ENCODE measurements at places on chromosomes 3 and 15.

GRCh38 chr3:155441506-155441905 lies 148.0 kb upstream of the STRIT1 start:
- DNase-seq, result no peak

- DNase-seq, result no peak
These were observed 420.9 kb downstream of the LPP start for GRCh38 chr3:188574885-188575284.

- no peak for DNase-seq
These were observed 65.3 kb downstream of the SLC30A4 start for GRCh38 chr15:45457220-45457619.

DNA sequence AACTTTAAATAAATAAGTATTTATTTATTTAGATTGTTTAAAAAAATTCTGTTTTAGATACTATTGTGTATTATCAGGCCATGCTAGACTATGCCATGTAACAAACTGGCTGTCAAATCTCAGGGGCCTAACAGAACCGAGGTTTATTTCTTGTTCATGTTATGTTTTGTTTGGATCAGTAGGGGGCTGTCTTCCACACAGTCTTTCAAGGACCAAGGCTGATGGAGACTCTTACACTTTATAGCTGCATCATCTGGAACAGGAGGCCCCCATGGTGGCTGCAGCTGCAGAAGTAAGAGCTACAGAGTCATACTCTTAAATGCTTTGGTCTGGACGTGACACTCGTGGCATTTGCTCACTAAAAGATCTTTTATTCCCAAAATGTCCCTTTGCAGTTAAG lies 33.0 kb upstream of the ARL14 start:
- no peak for DNase-seq

DNA sequence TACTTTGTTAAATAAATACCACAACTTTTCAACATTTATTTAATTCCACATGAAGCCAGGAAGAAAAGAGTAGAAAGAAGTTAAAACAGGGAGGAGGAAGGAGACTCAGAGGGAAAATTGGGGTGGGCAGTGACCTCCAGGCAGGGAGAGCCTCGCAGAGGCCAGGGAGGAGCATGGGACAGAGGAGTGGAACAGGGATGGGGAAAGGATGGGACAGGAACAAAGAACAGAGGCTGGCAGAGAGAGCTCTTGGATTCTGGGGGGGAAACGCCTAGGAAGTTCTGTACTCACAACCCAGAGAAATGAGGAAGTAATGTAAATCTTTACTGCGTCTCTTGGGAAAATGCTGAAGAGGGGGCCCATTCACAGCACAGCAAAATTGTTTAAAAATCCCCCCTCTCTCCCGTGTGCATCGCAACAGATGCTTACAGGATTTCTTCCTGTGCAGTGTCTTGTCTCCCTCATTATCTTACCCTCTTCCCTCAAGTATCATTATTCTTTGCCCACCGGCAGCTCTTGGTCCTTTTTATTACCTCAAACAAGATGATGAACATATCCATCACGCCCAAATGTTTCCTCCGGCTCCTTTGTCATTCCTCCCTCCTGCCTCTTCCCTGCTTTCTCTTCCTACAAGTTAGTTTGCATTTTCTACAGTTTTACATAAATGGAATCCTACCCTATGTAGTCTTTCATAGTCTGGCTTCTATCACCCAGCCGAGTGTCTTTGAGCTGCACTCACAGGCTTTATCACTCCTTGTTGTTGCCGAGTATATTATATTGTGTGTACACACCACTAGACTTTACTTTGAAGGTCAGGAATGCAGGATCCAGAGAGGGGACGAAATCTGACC lies 65.5 kb downstream of the ARHGAP31 start:
- DNase-seq, result peak; percentile 51

DNA sequence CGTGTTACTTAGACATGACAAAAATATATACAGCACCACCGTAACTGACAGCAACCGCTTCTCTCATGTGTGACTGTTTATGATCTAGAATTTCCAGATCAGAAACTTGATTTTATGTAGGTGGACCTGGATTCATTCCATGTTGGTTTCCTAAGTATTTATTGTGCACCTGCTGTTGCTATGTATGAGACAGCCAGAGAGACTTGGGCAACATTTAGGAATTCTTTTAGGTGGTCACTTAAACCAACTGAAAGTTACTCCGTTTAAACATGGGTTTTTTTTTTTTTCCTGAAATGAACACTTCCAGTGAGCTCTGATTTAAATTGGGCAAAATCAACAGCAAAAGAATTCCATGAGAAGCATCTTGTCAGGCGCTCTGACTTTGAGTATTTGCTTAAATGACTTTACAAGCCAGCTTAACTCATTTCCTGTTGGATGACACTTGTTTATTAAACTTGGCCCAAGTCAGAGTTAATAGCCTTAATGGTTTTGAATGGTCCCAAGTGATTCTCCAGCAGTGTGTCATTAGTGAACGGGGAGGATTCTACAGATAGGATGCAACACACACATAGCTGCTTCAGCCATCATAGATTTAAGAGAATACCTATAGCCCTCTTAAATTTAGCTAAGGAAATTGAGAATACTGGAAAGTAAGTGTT lies 31.8 kb downstream of the MITF start:
- DNase-seq, result no peak

DNA sequence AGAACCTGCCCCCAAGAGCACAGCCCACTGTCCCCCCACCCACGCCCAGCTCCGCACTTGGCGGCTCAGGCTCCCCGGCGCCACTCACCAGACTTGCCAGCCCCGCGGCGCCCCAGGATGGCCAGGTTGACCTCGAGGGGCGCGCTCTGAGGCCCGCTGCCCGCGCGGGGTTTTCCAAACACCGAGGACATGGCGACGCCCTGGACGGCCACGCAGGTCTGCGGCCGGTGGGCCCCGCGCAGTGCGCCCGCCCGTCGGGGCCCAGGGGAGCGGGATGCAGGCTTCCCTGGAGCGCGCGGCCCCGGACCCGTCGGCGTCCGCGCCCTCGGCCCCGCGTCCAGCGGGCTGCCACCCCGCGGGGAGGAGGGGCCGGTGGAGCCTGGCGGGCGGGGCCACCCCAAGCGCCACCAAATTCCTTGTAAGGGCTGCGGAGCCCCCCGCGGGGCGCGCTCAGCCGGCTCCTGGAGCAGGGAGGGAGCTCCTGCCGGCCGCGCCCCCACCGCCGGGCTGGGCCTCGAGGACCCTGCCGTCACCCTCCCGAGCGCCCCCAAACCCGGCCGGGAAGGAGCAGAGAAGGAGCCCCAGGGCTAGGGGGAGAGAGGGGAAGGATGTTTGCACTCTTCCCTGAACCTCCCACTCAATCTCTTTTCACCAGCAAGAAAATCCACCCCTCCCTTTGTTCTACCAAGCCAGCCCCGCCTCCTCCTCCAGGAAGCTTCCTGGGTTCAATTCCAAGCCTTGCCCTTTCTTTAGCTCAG lies at the start of gene RASL12:
RASL12 (minus strand) TSS at position 347 of the 758 bp plus-strand sequence; CDS start at position 191, 156 bp downstream.
- no peak for DNase-seq

- peak; percentile 82 for DNase-seq
These were observed 43.0 kb downstream of the FLNB start for GRCh38 chr3:58051196-58051595.

DNA sequence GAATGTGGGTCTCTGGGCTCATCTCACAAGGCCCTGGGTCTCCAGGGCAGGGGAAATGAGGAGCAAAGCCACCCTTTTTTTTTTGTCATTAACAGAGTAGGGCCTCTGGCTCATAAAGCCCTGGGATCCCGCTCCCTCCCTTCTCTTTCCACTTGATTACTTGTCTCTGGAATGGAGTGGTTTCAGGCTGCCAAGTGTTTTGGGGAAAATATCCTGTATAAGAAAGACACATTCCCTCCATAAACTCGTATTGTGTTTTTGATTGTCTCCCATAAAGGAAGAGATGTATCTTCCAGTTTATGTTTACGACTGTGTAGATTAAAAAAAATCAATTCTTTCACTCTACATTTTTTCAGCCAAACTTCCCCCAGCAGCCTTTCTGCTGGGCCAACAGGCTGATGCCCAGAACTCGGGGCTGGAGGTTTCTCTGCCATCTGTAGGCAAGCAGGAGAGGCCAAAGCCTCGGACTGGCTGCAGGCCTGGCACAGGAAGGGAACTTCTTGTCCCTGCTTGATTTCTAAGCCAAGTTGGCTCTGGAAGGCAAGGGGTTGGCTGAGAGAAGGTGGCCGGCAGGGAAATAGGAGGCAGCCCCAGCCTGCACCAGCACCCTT lies 49.4 kb upstream of the INSYN1 start:
- no peak for DNase-seq

DNA sequence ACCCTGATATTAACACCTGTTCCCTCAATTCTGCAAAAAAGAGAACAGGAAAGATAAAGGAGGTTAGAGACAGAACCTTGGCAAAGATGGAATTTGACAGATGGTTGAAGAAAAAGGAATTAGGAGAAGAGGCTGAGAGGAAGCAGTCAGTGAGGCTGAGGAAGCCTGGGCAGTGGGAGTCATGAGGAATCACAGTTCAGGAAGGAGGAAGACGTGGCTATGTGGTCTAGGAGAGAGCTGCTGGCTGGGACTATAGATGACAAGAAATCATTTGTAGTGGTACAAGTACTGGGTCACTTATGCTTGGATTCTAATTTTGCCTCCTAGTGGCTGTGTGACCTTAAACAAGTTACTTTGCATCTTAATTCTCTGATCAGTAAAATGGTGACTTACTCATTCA lies 49.0 kb downstream of the LARS2 start:
- DNase-seq, result peak; percentile 54

- DNase-seq, result no peak
These were observed 74.6 kb downstream of the FAM174B start for GRCh38 chr15:92580933-92581445.

- no peak for DNase-seq
These were observed 56.1 kb upstream of the CPNE4 start for GRCh38 chr3:132090921-132091320.

DNA sequence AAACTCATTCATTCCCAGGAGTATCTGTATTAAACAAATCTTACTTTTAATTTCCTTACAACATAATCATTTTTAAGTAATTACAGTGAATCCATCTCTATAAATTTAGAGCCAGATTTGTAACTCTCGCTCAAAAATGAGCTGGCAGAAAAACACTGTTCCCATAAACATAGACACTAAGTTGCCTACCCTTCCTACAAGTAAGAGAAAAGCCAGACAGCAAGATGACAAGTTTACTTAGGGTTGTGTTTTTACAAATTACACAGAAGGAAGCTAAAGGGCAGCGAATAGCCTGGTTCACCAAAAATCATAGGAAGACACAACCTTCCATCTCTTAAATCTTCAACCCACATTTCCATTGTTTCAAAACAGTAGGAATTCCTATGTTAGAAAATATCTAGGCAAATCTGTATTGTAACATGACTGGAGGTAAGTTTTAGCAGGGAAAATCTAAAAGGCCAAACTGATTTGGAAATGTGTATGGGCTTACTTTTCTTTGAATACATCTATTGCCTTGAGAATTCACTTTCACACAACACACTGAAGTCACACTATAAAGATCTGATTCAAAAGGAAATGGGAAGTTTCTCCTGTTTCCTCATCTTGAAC lies 21.7 kb downstream of the HERC1 start:
- DNase-seq, result no peak

GRCh38 chr3:36546226-36546625 lies 165.9 kb downstream of the STAC start:
- DNase-seq, result no peak

DNA sequence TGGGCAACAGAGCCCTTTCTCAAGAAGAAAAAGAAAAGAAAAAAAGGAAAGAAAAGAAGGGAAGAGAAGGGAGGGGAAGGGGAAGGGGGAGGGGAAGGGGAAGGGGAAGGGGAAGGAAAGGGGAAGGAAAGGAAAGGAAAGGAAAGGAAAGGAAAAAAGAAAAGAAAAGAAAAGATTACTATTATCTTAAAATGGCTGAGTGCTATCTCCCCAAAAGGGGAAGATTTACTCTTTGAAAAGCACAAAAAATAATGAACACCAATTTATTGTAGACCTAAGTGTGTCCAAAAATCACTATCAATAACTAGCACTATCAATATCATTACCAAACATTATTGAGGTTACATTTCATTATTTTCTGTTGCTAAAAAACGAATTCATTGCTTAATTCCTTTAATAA lies 89.0 kb downstream of the ATP1B3 start:
- no peak for DNase-seq

DNA sequence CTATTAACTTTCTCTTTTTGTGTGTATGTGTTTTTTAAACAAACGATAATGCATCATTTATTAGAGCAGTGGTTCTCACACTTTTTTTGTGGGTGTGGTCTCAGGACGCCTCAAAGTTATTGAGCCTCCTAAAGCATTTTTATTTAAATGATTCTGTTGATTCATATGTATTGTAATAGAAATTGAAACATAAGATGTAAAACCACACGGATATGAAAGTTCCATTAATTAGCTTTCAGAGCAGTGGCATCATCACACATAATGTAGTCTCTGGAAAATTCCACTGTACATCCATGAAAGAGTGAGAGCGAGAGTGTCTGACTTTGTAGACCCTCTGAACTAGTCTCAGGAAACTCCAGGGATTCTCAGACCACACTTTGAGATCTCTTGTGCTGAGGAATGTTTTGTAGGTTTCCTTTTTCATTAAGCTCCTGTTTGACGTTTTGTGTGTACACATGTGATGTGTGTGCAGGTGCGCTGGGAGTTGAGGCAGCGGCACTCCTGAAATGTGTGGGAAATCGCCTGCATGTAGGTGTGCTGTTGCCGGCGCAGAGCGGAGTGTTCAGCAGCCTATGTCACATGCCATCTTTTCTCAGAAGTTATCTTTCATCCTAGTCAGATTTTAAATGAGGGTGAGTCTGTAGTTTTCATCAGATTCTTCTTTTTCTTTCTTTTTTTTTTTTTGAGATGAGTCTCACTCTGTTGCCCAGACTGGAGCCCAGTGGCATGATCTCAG lies 5.3 kb upstream of the TRAK1 start:
- no peak for DNase-seq

GRCh38 chr3:18420555-18420954 lies 4.6 kb downstream of the SATB1 start:
- DNase-seq, result no peak

GRCh38 chr3:116102037-116102436 lies 343.2 kb downstream of the LSAMP start:
- DNase-seq, result no peak

GRCh38 chr3:69012800-69013252 lies 658 bp downstream of the EOGT start:
- DNase-seq, result no peak

DNA sequence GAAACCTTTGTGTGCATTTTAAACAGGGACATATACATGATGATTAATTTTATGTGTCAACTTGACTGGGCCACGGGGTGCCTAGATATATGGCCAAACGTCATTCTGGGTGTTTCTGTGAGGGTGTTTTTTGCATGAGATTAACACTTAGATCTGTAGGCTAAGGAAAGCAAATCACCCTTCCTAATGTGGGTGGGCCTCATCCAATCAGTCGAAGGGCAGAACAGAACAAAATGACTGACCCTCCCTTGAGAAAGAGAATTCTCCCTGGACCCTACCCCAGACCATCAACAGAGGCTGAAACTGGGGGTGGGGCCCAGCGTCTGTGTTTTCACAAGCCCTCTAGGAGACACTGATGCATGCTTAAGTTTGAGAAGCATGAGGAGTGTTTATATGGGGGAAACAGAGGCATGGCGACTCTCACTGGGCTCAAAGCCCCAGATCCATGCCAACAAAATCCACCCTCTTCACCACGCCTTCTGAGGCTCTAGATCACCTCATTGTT lies 56.2 kb downstream of the ITGA11 start:
- no peak for DNase-seq

Measured in suppressor macrophage (primary cell).